Vagina (tissue), 2 donors: ENCODE measurements at places on chromosomes 13 and 19.

DNA sequence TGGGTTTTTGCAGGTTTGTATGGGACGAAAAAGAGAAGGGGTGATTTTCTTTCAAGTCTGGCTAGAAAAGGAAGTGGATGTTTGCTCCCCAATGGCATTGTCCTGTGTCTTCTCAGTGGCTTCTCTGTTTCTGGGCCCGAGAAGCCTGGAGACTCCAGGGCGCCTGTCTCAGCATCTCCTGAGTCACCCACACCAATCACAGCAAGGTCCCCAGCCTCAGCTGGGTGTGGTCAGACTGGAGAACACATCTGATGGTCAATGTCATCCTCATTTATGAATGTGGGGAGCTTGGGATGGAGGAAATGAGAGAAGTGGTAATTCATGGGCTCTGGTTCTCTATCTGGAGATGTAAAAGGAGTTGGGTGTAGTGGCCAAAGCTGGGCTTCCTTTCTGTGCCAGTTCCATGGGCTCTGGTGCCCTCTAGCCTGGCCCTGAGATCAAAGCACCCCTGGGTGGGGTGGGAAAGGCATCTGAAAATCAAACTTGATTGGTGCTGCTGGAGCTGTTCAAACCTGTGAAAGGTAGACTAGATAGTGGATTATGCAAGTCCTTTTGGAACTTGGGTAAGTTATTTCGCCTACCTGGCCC lies 13.4 kb downstream of the RASL11A start:
- no peak for DNase-seq

DNA sequence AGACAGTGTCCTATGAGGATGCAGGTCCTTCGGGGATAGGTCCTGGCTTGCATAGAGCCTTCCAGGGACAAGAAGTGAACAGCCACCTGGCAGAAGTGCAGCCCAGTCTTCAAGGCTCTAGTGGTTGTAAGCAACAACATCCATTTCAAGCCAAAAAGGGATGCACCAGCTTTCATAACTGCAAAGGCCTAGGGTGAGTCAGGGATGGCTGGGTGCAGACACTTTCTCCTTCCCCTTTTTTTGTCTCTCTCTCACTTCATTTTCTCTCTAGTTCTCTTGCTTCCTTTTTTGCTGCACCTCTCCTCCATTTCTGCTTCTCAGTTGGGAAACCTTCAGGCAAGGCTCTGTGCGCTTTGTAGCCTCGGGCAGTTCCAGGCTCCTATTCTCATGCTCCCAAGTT lies 196.2 kb upstream of the ZNF536 start:
- peak; percentile 25 for DNase-seq

- DNase-seq, result no peak
Measured at GRCh38 chr19:14363183-14364097, 17.8 kb upstream of the ADGRE5 start.

- no peak for DNase-seq
Measured at GRCh38 chr19:29855087-29855486, 43.3 kb downstream of the CCNE1 start.

- DNase-seq, result no peak
Measured at GRCh38 chr19:43594710-43595604, 977 bp downstream of the IRGQ start.
